Uterus (tissue), 4 donors: ENCODE measurements at places on chromosomes 2 and 18. TPM values are rescaled to one million over a fixed set of nuclear protein-coding genes. Genes with fewer than 3 reads are reported as not detected.

DYNAP gene
- not detected for total RNA-seq

GRCh38 chr2:53381271-53381670 is 386.3 kb upstream of the CHAC2 start:
- H3K4me1 ChIP-seq = no peaks in the 10 kb centered on the region
- no peak overlapping the region for H3K4me3 ChIP-seq
- DNase-seq = no peak
- H3K27me3 ChIP-seq = no peaks in the 10 kb centered on the region
- H3K36me3 ChIP-seq = no peaks in the 10 kb centered on the region
- no peak overlapping the region for H3K27ac ChIP-seq

DNA sequence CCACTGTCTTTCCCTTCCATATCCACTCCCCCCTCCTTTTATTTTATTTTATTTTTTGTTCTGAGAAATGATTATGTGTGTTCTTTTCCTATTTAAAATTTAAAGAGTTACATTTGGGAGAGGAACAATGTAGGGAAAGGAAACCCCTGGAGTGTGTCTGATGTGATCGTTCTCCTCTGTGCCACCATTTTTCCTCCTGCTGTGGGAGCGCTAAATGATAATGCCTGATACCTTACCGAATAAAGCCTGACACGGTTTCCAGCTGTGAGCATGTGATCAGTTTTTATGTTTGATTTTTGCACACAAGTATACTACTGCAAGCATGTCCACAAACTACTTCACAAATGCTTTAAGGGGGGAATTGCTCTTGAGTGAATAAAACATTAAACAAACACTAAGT is 317.8 kb upstream of the FANCL start:
- DNase-seq = no peak
- no peaks in the 10 kb centered on the region for H3K27me3 ChIP-seq
- H3K4me3 ChIP-seq = no peak overlapping the region
- no peak overlapping the region for H3K27ac ChIP-seq
- H3K36me3 ChIP-seq = no peaks in the 10 kb centered on the region

TEX44 gene
- not detected for total RNA-seq

FAP gene
- 30.6 TPM for total RNA-seq

CASP10 gene
- total RNA-seq = 18.0 TPM

DNA sequence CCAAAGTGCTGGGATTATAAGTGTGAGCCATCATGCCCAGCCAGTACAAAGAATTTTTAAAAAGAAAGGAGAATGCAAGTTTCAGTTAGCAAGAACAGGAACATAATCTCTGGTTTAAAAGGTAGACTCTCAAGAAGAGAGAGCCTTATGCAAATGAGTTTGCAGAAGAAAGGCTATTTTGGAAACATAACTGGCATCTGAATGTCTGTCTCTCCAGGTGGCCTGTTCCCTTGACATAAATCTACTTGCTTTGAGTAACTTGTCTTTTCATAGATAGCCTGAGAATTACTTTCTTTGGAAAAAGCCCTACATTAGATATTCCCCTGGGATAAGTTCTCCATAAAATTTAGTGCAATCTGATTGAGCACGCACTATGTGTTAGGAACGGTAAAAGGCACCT is 109.6 kb downstream of the ICOS start:
- H3K27ac ChIP-seq = no peak overlapping the region
- H3K4me3 ChIP-seq = no peak overlapping the region
- H3K36me3 ChIP-seq = no peaks in the 10 kb centered on the region
- H3K4me1 ChIP-seq = no peaks in the 10 kb centered on the region
- no peak for DNase-seq

DNA sequence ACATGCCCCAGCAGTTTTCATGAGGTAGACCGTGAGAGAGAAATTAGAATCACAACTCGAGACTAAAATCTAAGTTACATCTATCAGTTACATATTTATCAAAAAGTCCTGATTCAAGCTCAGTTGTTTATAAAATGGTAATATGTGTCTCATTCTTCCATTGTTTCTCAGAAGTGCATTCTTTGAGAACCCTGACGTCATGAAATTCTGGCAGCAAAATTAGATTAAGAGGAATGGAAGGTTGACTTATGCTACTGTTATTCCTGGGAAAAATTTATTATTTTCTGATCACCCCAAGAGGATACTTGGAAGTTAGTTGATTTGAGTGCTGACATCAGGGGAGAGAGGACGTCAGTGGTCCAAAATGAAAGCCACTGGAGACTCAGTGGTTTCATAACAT is 1864.8 kb upstream of the LRRTM1 start:
- H3K27me3 ChIP-seq = no peaks in the 10 kb centered on the region
- no peak overlapping the region for H3K4me3 ChIP-seq
- H3K36me3 ChIP-seq = no peaks in the 10 kb centered on the region
- DNase-seq = no peak

DNA sequence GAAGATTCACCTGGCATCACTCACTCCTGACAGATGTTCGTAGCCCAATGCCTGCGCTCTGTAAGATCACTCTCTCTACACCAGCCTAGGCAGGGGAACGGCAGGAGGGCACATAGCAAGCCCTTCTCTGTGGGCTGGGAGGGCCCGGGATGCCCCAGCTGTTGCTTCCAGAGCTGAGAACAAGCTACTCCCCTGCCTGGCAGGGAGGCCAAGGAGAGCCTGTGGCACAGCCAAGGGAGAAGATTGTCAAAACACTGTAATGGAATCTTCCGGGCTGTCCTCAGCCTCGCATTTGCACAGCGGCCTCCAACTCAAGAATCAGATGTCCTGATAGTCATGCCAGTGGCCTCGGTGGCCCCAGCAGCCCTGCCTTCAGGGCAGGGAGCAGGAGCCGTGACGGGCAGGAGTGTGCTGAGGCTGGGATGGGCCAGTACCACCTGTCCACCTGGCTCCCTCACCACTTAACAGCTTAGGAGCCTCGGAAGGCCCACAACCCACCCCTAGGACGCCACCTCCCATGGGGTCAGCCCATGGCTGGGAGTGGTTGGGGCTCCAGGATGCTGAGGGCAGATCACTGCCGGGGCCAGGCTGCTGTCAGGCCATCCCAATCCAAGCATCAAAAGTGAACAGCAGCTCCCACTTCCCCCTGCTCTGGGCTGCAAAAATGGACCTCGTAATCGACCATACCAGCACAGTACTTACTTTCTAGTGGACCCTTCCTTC is 21.9 kb upstream of the SLC35F6 start:
- no peak for DNase-seq
- no peaks in the 10 kb centered on the region for H3K27me3 ChIP-seq
- no peaks in the 10 kb centered on the region for H3K4me1 ChIP-seq
- no peak overlapping the region for H3K4me3 ChIP-seq

DNA sequence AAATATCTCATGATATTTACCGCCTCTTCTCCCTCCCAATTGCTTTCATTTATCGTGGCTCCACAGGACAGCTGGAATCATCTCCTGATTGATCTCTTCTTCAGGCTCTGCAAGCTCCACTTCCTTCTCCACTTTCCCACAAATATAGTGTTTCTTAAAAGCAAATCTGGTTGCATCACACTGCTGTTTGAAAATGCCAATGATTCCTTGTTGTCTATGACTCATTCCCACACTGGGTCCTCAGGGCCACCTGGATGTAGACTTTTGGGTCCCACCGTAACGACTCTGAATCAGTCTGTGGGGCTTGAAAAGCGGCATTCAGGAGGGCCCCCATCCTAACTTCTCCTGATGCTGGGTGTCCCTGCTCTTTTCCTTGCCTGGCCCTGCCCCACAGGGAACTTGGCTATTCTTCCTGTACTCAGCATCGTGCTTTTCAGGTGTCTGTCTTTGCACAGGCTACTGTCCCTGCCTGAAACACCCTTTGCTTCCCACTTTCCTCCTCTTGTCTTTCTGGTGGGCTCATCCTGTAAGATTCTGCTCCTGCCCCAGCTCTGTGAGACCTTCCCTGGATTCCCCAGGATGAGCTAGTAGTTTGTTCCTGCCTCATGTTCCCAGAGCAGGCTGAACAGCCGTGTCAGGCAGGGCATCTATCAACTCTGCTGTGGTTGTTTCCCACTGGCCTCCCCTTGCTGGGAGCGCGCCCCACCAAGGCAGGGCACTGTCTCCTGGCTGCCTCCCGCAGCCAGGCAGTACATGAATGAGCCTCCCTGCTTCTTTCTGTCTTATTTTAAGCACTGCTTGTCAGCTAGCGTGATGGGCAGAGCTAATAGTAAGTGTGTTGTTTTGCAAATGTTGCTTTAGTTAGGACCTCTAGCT is 111.9 kb downstream of the KCTD1 start:
- no peak overlapping the region for H3K4me3 ChIP-seq
- no peak overlapping the region for H3K27ac ChIP-seq
- no peaks in the 10 kb centered on the region for H3K27me3 ChIP-seq
- H3K4me1 ChIP-seq = no peaks in the 10 kb centered on the region
- no peak for DNase-seq

DNA sequence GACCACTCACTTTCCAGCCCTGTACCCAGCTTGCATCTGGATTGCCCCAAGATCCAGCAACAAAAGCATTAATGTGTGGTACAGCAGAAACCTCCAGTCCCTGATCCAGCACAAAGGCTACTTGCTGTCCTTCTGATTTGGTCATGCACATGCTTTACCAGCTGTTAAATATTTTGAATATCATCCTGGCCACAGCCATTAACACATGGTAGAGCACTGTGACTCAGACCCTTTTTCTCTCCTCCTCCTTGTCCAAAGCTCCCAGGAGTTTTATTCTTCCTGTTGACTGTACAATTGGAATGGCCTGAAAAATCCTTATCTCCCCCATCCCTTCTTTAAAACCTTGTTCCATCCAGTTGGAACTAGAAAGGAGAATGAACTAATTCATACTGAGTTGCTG is 419.7 kb upstream of the TNP1 start:
- no peak for DNase-seq
- H3K27ac ChIP-seq = peak overlapping the region; percentile 1
- no peaks in the 10 kb centered on the region for H3K4me1 ChIP-seq
- no peak overlapping the region for H3K4me3 ChIP-seq

SP140 gene
- 0.77 TPM for total RNA-seq

DNA sequence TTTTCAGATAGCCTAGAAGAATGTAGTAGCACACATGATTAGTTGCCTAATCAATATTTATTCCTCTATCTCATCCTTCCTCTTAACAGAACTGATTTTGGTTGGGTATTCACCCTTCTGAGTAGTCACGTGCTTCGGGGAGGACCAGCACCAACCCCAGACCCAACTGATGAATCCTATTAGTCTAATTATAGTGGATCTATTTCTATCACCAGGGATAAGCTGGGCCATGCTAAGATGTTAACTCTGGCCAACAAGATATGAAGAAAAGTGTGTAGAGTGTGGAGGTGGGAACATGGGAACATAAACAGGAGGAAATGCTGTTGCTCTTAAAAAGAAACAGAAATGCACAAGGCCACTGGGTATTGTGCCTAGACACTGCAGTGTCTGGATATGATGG is 119.9 kb downstream of the THADA start:
- DNase-seq = no peak
- H3K4me3 ChIP-seq = no peak overlapping the region
- peak overlapping the region; percentile 4 for H3K27ac ChIP-seq
- no peaks in the 10 kb centered on the region for H3K27me3 ChIP-seq
- peaks cover 9% of the 10 kb centered on the region for H3K4me1 ChIP-seq
- H3K36me3 ChIP-seq = no peaks in the 10 kb centered on the region

GRCh38 chr2:11711751-11712150 is 34.7 kb upstream of the LPIN1 start:
- H3K27ac ChIP-seq = no peak overlapping the region
- no peaks in the 10 kb centered on the region for H3K36me3 ChIP-seq
- no peak overlapping the region for H3K4me3 ChIP-seq

- no peaks in the 10 kb centered on the region for H3K36me3 ChIP-seq
- H3K27me3 ChIP-seq = no peaks in the 10 kb centered on the region
- peak overlapping the region; percentile 74 for H3K27ac ChIP-seq
Observed at GRCh38 chr2:37378411-37378810, 34.0 kb downstream of the QPCT start.

NOL4 gene
- total RNA-seq = not detected

UGT1A4 gene
- not detected for total RNA-seq

GRCh38 chr18:22423878-22424564 is 6.3 kb upstream of the CTAGE1 start:
- H3K27me3 ChIP-seq = no peaks in the 10 kb centered on the region
- H3K4me1 ChIP-seq = no peaks in the 10 kb centered on the region
- no peak overlapping the region for H3K27ac ChIP-seq
- no peaks in the 10 kb centered on the region for H3K36me3 ChIP-seq
- no peak overlapping the region for H3K4me3 ChIP-seq

DNA sequence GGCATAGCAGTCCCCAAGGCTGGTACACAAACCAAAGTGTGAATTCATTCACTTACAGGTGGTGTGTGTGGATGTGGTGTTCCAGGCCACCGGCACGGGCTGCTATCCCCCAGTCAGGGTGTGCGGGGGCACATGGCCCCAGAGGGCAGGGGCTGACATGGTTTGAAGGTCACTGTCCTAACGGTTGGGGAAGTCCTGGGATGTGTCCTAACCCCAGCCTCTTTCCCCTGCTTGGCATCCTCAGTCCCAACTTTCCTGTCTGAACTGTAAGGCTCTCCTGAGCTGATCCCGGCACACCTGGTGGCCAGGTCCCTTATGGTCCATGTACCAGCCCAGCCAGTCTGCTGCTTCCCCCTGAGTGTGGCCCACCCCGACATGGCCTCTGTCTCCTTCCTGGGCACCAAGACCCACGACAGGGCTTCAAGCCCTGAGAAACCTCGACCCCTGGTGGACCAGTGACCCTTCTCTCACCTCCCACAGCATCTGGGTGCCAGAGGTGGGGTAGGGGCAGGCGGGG is 2.4 kb upstream of the TMEM185B start:
- no peaks in the 10 kb centered on the region for H3K36me3 ChIP-seq

DNA sequence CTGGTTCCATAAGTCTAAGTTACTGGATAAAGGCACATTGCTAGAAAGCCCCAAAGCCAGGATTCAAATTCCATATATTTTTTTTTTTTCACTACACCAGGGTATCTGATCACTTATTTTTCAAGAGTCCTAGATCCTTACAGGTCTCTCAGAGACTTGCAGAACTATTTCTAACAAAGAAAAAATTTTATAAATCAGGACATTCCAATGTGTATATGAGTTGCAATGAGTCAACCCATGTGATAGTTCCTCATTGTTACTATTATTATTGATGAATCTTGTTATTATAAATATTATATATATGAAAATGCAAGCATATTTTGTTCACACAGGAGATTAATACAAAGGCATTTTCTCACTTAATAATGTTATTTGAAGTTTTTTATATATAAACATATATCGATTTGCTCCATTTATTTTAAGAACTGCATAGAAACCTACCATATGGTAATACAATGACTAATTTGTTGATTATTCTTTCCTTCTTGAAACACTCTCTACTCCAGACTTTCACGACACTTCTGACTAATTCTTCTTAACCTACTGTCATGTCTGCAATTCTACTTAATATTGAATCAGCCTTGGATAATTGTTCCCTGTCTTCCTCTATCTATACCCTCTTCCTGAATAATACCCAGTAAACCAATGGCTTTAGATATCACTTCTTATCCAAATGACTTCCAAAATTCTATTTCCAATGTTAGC is 968.4 kb upstream of the NRXN1 start:
- H3K27me3 ChIP-seq = no peaks in the 10 kb centered on the region
- no peaks in the 10 kb centered on the region for H3K36me3 ChIP-seq
- no peaks in the 10 kb centered on the region for H3K4me1 ChIP-seq
- no peak overlapping the region for H3K4me3 ChIP-seq
- H3K27ac ChIP-seq = no peak overlapping the region
- no peak for DNase-seq

SCYGR4 gene
- not detected for total RNA-seq
